ENCODE measurements at places on chromosomes 2 and 18.
A peak's percentile ranks its signal among the peaks of the same experiment; 100 is the strongest.

DNA sequence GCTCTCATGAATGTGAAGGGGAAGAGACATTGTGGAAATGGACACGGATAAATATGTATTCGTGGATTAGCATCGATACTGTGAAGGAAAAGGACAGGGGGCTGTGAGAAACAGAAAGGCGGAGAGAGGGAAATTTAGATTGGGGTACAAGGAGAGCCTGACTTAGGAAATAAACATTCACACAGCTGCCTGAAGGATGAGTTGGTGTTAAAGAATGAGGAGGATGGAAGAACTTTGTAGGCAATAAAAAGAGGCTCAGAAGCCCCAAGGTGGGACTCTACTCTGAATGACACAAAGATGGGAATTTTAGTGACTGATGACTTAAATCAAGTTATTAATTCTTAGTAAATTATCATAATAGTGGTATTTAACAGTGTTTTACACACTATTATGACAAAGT is 10.1 kb downstream of the MYO1B start:
- DNase-seq = no peak

GRCh38 chr18:59996370-59996966 is 96.7 kb downstream of the PMAIP1 start:
- DNase-seq = peak; percentile 5

DNA sequence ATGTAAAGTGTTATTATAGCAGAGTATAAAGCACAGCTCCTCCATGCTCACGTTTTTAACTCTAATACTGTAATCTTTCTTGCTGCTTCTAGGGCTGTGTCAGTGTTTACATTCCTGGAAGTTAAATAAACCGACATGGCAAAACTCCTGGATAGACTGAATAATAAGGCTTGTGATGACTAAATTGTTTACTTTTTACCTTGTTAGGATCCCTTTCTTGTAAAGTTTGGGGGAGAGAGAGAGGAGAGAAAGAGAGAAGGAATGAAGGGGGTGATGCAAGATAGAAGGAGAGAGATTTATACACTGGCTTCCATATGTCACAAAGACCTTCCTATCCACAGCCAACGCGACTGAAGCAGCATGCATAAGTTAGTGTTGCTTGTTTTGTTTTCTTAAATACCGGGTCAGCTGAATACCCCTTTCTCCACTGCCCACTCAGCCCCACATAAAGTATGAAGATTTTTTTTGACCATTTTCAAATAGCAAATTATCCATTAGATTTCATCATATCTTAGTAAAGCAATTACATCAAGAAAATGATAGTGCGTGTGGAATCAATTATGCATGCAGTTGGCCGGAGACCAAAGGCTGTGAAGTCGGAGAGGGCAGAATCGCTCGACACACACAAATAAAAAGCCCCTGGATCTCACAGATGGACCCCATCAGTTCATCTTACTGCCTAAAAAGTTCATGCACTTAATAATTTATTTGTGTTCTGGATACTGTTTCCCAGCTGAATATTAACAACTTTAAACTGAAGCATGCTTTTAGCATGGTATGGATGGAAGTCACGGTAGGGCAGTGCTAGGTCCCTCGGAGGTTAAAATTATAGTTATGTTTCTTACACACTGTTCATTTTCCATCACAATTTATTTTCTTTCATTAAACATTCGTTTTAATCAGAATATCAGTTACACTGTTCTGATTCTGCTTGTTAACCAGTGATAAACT is 20.1 kb downstream of the BCL11A start:
- no peak for DNase-seq

- DNase-seq = no peak
These were observed 26.8 kb downstream of the AAK1 start for GRCh38 chr2:69616755-69617154.

GRCh38 chr18:57748770-57749603 is 54.1 kb downstream of the ATP8B1 start:
- no peak for DNase-seq

DNA sequence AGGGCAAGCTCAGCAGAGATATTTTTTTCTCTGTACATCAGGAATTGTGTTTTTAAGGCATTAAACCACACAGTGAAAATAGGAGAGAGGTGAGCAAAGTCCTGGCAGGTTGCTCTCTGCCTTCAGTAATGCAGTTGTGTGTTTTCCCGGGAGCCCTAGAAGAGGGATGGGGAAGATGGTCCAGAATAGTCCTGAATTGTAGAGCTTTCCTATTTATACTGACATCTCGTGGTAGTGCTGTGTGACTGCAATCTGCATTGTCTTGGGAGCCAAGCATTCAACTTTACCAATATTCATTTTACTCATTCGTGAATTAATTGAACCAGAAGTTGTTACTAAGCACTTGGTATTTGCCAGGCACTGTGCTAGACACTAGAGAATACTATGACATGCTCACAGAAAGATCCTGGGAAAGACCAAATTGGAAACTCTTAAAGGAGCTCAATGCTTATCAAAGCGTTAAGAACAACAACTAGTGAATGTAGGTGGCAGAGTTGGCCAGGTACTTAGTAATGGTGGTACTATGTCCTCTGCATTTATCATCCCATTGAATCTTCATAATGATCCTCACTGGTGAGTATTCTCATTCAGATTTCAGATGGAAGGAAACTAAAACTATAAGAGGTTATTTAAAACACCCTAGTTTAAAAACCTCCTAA is 214.6 kb downstream of the TRIB2 start:
- peak; percentile 69 for DNase-seq

- no peak for DNase-seq
These were observed 20.0 kb downstream of the NETO1 start for GRCh38 chr18:72847771-72848170.

DNA sequence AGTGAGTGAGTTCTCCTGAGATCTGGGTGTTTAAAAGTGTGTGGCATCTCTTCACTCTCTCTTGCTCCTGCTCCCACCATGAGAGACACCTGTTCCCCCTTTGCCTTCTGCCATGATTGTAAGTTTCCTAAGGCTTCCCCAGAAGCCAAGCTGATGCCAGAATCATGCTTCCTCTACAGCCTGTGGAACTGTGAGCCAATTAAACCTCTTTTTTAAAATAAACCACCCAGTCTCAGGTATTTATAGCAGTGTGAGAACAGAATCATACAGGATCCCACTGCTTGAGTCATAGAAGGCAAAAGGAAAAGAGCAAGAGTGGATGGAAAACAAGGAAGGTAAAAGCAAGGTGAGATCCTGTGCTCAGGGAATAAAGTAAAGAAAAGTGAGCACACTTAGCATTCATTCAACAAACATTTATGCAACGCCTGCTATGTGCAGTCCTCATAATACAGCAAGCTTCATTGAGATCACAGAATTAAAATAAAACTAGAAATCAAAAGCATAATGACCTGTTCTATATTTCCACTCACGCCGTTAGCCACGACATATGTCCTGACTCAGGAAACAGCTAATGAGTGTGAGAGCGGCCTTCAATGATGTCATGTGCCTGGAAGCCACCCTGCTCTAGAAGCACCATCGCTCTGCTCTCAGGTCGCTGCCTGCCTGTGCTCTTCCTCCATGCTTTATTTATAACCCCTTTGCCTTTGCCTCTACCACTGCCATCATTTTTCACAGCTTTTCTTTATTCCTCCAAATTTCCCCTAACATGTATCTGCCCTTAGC is 11.3 kb upstream of the COPS8 start:
- no peak for DNase-seq

DNA sequence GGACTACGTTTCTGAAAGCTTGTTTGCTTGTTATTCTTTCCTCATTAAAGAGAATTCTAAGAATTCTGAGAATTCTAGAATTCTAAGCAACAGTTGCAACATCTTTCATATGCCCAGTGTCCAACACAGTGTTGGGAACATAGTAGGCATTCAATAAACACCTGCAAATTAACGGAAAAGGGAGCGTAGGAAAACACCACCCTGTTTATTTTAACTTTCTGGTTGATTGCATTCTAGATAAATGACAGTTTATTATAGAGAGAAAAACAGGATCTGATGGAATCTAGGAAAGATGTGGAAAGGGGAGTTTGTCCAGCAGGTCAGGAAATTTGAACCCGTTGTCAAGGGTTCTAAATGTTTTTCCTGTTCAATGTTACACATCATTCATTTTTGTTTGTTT is 24.2 kb upstream of the EFEMP1 start:
- DNase-seq = no peak

GRCh38 chr2:107731435-107731834 is 95.3 kb upstream of the RGPD4 start:
- DNase-seq = no peak

- DNase-seq = no peak
These were observed 4.6 kb upstream of the LTBP1 start for GRCh38 chr2:32941944-32942690.

DNA sequence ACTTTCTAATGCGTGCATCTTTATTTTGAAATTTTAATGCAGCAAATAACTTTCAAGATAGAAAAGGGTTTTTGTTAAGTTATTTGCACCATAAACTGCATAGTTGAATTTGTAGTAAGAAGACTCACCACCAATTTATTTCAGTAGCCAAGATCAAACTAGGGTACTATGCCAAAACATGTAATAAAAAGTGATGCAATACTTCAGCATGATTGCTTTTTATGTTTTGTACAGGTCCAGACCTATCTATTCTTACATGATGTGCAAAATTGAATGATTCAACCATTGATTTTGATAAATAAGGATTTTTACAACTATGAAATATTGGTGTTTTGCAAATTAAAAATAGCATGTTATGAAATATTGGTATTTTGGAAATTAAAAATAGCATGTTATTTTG is 26.7 kb downstream of the AGPS start:
- no peak for DNase-seq

DNA sequence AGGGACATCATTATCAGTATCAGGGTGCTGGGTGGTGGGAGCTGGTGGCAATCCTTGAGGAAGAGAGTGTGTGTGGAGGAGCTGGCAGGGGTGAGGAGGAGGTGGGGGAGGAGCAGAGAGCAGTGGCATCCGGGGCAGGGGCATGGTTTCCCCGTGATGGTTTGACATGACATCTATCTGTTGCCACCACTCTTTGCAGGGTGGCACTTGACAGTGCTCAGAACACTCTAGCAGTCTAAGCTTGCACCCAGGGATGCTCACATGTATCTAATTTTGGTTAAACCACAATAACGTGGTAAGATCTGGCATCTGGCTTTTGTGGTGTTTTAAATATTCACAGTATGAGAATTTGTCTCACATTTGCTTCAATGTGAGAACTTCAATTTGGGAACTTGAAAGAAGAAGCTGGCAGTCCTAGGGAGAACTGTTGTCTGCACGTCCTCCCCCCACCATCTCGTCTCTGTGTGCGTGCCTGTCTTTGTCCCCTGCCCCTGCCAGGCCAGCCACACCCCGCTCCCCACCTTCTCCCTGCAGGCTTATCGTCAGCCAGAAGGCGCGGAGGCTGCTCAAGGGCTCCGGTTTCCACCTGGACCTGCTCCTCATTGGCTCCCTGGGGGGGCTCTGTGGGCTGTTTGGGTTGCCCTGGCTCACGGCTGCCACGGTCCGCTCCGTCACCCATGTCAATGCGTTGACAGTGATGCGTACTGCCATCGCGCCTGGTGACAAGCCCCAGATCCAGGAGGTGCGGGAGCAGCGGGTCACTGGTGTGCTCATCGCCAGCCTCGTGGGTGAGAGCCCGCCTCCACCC is 11.7 kb downstream of the SLC4A3 start:
- DNase-seq = no peak

DNA sequence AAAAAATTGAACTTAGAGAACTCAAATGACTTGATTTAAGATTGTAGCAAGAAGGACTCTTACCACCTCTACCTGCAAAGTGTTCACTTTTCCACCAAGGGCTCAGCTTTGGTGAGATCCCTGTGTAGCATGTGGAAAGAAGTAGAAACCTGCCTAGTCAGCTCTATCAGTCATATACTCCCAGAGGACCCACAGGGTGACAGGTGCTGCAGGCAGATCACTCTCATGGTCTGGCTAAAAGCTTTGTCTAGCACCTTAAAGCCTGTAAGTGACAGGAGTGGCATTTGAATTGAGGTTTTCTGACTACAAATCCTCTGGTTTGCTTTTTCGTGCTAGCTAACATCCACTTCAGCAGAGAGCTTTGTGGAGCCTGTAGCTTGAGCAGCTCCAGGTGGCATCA is 18.7 kb upstream of the NEMP2 start:
- DNase-seq = peak; percentile 84

DNA sequence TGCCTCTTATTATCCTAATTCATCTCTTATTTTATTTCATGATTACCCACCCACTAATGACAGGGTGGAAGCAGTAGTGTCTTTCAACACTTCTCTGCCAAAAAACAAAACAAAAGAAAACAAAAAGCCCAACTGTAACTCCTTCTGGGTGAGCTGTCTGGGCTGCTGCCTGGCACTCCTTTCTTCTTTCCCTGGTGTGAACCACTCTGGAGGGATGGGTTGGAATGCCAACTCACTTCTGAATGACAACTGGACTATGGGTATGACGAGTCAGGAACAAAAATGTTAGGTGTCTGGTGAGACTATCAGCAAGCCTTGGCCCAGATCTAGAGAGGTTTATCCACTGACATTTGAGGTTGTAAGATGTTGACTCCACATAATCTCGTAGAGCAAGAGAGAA is 88.3 kb upstream of the ITGB6 start:
- DNase-seq = no peak

Measured in NCI-H187 treated with DMSO at 0.1 percent for 48 hours (cell line).